ENCODE measurements at places on chromosomes 11 and 22.

- DNase-seq, result peak; percentile 60
Observed at GRCh38 chr11:63869683-63870082, 30.8 kb downstream of the MARK2 start.

DNA sequence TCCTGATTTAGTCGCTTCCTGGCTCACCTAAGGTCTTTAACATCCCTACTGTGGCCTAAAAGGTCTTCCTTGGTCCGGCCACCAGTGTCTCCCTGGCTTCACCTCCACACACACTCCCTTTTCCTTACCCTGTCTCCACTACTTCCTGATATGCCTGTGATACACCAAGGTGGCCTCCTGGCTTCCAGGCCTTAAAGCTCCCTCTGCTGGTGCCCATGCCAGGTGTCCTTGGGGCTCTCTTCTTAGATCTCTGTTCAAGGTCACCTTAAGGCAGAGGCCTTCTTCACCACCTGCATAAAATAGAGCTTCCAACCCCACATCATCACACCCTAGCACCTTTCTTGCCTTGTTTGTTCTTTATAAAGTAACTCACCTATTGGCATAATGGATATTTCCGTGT is 787.7 kb downstream of the NTM start:
- no peak for DNase-seq

DNA sequence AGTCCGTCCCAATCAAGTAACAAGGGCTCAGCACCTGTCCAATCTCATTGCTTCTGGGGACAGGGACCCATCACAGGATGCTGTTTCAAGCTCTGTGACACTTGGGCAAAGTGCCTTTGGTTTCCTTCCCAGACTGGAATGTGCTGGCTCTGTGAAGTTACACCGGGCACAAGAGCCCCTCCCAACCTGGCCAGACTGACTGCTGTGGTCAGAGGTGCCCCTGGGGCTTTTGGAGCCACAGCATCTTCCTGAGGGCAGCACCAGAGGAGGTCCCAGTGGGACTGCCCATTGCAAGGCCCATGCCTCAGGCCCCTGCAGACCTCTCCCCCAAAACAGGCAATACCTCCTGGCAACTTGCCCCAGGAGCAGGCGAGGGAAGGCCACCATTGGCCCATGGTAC is 155.2 kb upstream of the GRK3 start:
- no peak for DNase-seq

DNA sequence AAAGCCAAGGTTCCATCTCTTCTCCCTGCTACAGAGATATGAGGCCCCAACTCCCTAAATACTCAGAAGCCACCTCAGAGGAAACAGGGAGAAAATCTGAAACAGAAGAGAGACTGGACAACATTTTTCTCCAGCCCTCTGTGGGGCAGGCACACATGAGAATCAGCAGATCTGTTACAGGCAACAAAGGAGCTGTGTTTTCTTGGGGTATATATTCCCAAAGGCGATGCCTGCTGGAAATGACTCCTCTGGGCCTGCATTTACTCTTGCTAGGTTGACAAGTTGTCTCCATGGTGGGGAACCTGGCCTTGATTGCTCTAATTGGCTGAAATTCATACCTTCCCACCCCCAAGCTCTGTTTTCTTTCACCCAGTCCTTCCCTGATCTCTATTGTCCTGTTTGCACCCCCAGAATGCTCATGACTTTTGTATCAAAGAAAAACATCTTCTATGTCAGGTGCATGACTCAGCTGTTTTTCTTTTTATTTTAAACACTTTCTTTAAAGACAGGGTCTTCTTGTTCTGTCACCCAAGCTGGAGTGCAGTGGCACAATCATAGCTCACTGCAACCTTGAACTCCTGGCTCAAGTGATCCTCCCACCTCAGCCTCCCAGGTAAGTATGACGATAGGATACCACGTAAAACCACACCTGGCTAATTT is 23.5 kb upstream of the P2RY6 start:
- DNase-seq, result no peak

DNA sequence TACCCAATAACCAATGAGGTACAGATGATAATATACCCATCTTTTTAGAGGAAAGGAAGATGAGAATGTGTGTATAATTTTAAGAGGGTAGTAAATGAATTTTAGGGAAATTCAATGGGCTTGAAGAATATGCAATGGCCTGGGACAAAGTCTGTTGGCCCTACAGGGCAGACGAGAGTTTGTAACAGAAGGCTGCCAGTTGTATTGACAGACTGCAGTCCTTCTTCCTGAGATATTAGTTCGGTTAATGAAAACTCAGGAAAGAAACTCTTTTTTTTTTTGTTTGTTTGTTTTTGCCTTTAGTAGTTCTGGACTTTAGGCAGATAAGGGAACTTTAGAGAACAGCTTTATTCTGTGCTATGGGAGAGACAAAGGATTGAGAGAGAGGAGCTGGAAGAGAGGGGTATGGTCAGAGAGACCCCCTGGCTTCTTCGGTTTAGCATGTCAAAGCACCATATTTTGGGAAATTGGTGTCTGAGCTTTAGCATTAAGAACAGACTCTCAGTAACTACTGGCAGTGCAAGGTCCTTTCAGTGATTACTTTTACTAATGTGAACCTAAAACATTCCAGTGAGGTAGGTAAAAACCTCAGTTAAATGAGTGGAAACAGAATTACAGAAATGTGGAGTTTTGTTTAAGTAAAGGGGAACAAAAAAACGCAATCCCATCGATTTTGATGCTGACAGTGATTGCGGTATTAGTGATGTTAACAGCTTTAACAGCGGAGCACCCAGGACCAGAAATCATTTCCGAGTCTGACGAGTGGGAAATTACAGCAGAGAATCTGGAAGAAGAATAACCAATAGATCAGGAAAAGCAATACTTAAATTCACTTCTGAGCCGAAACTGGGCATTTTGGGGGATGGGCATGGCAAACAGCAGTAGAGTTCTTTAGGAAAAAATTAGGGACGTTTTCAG is 644 bp upstream of the NAALAD2 start:
- DNase-seq, result no peak

DNA sequence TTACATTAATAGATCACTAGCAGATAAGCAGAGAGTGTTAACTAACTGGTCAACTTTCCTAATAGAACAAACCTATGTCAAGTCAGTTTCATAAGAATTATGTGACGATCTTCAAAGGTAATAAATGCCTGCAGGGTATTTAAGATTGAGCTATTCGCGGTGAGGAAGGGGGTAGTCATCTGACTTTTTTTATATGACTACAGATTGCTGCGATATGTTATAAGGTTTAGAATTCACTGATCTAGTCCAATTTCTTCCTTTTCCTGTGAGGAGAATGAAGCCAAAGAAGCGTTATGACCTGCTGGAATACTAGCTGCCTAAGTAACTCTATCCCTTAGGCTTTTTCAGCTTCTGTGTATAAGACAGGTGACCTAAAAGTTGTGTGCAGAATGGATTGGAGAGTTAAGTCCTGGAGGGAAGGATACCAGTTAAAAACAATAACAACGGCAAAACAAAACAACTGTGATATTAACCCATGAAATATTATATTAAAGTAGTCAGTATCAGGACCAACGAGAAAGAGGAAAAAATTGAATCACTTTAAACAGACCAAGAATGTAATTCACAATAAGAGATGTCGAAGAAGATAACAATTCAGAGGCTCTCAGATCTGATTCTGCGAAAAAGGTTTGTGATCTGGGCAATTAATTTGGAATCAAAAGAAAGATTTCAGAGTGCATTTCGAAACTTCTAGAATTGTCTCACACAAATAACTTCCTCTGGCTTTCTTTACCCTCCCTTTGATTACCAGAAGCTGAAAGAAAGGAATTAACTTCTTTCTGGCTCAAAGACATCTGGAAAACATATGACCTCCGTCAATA is 630 bp downstream of the CASP4 start:
- peak; percentile 35 for DNase-seq

- peak; percentile 11 for DNase-seq
Observed at GRCh38 chr22:37169947-37170688, 17.9 kb downstream of the C1QTNF6 start.

- DNase-seq, result no peak
Observed at GRCh38 chr11:125258291-125259032, 93.9 kb downstream of the PKNOX2 start.

DNA sequence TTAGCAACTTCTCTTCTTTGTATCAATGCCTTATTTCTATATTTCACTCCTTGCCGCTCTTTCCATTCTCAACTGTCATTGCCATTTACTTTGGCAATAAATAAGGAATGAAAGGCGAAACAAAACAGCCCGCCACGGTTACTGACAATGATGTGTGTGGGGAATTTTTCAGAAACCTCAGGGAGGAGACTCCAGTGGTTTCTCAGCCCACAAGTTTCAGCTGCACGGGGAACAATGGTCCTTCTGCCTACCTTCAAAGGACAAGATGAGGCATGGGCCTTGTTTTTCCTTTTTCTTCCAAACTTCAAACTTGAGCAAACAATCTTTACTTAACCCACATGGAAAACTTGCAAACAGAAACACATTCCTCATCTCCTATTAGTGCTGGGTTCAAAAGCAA is 409.4 kb downstream of the METTL15 start:
- no peak for DNase-seq

DNA sequence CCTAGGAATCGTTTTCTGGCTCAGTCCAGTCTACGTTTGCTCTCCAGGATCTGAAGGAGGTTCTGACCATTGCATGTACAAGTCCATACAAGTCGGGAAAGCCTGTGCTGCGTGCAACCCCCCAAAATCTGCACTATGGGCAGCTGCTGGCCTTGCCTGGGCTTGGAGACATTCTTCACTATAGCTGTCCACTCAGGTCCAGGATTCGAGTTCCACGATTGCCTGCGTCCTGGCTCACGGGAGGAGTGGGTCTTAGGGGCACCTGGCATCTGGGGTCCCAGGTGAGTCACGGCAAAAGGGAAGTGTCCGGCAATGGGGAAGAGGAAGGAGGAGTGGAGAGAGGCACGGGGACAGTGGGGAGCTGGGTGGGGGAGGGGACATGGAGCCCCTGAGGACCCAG is 563.0 kb downstream of the BRD1 start:
- DNase-seq, result no peak

Measured in CD4-positive, alpha-beta T cell treated with Interleukin-4 for 1 hour (primary cell).